ENCODE measurements at places on chromosomes 5 and 9.

- no peak for DNase-seq
These were observed 145.6 kb downstream of the PPP2R2B start for GRCh38 chr5:146732962-146733361.

DNA sequence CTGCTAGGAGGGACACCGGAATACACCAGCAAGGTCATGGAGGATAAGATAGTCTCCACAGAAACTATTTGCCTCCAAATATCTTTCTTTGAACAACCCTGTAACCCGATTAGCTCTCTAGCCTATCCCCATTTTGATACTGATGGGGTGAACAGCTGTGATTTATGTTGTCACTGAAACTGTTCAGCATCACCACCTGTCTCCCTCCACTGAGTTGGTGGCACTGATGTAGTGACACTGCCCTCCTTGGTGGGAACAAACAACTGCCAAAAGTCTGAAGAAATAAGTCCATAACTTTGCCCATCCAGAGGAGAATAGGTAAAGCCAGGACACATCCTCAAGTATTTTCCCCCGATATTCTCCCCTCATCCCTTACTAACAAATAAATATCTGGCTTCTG is 24.3 kb upstream of the KCNV2 start:
- no peak for DNase-seq

DNA sequence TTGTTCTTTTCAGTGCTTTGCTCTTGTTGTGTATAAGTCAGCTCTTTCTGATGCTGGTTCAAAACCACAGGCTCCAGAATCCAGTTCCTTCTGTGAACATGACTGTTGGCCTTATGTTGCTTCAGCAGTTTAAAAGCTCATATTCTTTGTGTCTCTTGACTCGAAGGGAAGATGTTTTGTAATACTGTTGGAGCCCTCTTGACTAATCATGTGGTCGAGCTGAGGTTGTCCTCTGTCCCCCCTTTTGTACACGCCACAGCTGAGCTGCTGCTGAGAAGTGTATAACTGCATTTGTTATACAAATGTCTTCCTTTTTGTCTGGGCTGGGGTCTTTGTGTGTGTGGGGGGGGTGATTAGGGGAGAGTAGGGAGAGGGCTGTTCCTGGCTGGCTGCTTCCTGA is 35.8 kb downstream of the SLC36A1 start:
- DNase-seq = no peak

- no peak for DNase-seq
These were observed 6.4 kb upstream of the C6 start for GRCh38 chr5:41219658-41220269.

DNA sequence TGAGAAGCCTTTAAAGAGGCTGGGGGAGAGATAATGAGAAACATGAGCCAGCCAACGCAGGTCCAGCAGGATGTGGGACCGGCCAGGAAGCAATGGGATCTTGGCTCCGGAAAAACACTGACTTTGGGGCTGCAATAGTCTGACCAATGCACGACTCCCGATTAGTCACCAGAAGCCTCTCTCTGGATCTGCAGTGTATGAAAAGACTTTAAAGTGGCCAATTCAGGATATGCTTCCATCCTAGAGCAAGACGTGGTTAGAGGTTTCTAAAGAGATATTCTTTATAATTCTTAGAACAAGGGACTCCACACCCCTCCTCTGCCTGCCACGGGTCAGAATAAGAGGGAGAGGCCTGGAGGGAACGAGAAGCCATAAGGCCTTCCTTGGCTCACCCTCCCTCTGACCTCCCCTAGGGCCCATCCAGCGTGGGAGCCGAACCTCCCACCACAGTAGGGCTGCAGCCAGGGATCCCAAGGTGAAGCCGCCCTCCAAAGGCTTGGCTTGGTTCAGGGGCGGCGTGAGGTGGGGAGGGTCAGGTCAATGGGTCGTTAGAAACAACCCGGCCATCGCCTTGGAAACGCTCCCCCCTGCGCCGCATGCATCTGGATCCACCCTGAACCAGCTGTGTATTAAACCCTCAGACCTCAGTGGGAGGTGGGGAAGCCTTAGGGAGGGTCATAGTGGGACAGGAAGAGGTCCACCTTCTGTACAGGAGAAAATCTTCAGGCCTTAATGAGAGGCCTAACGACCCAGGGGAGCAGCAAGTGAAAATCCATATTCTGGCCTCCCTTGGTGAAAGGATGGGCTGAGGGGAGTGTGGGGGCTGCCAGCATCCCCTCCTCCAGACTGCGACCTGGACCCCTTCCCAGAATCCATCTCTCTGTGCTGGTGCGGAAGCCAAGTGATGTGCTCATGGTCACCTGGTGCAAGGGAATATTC is 11.1 kb downstream of the FGF1 start:
- DNase-seq = no peak

DNA sequence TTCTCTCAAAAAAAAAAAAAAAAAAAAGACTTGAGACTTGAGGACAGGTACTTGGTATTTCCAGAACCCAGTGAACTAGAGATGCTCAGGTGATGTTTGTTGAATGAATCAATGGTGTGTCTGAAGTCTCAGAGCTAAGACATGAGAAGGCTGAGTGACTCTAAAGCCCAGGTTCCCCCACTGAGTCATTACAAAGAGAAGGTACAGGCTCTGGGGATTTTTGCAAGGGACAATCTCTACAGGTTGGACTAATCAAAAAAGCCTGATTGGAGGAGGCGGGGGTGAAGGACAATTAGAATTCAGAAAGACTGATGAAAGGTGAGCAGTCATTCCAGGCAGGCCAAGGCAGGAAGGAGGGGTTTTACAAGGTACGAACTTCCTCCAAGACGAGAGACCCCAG is 8.2 kb upstream of the FABP6 start:
- no peak for DNase-seq

- no peak for DNase-seq
These were observed 218.6 kb downstream of the PJA2 start for GRCh38 chr5:109191153-109191558.

- no peak for DNase-seq
These were observed 248.4 kb downstream of the PLK2 start for GRCh38 chr5:58211441-58211840.

DNA sequence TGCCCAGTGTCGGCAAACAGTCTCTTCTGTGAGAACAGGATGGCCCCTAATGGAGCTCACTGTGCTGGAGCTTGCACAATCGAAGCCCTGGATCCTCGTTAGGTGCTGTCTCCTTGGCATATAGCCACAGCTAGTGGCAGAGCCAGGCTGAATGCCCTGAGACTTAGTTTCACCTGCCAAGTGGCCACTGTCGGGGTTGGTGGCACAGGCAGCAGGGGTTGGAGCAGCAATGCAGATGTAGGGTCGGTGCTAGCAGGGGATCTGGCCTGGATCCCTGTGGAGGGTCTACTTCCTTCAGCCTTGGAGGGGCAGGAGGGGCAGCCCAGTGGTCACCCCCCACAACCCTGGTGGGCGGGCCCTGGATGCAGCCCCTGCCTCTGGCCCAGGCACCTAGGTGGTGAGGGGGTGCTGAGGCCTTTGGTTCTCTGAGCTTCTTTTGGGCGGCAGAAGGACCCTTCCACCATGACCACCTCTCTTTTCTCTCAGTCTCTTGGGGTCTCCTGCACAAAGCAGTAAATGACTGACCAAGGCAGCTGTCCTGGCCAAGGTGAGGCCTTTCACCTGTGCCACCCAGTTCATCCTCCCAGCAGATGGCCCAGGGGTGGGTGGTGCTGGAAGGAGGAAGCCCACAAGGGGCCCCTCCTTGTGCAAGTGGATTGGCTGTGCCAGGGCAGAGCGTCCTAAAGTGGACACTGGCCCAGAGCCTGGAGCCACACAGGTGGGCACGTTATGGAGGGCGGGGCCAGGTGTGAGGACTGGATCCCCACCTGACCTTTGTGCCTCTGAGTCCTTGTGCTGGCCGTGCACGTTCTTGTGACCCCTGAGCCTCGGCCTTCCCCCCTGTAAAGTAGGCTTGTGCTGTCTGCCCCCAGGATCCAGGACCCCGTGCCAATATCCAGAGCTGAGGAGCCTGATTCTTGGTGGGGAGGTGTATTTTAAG is 44.8 kb downstream of the PHF2 start:
- no peak for DNase-seq

DNA sequence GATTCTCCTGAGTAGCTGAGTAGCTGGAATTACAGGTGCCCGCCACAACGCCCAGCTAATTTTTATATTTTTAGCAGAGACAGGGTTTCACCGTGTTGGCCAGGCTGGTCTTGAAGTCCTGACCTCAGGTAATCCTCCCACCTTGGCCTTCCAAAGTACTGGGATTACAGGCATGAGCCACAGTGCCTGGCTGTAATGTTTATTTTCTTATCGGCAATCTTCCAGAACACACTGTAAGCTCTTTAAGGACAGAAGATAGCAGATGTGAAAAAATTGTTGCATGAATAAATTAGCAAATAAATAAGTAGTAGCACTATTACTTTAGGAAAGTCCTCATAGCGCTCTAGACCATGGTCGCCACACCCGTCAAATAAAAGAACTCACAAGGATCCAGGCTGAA is 100.5 kb downstream of the ENC1 start:
- no peak for DNase-seq

- DNase-seq = no peak
These were observed 212.0 kb downstream of the BRINP1 start for GRCh38 chr9:119157196-119157595.

DNA sequence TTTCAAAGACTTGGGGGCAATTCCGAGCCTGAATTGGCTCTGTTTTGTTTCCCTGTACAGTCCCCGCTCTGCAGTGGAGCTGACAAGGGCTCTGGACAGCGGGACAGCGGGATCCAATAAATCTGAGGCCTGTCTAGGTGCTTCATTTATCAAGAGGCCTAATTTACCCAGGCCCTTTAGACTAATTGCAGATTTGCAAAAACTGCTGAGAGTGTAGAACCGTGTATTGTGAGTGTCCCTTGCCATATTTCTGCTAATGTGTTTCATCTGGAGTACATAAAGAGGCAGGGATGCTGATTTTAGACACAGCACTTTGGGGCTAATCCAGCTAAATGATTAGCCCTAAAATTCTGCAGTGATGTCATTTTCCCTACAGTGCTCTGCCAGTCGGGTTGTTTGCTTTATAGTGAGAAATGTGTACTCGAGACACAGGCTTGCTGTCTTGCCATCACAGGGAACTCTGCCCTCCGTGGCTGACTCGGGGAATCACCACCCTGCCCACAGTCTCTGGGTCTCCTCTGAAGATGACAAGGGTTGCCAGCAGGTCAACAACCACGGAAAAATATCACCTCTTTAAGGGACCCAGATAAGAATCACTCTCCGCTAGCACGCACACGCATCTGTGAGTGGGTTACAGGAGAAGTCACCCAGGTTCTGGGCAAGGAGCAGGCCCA is 592.0 kb downstream of the BNC2 start:
- no peak for DNase-seq

- DNase-seq = no peak
These were observed 31.2 kb downstream of the PHAX start for GRCh38 chr5:126631920-126632319.

DNA sequence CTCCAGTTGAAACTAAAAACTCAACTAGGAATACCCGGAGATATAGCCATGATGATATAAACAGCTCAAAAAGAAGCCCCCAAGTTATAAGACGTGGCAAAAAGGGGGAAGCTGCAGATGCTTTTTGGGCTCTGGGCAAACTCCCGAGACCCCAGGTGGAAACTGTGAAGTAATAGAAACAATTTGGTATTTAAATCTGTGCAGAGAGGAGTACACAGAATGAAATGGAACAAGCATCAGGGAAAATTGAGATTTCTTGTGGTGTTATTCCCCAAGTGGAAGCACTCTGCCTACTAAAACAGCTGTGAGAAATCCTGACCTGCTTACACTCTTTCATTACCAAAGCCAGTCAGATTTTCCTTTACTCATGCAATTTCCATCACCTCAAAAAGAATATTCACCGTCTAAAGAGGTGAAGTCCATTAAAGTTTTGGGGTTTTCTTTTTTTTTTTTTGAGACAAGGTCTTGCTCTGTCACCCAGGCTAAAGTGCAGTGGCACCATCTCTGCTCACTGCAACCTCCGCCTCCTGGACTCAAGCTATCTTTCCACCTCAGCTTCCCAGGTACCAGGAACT is 23.5 kb downstream of the SAXO1 start:
- no peak for DNase-seq

- no peak for DNase-seq
These were observed 55.7 kb downstream of the THBS4 start for GRCh38 chr5:80090884-80091166.

- no peak for DNase-seq
These were observed 63.2 kb downstream of the SHC3 start for GRCh38 chr9:89115426-89115825.
